CD4-positive, alpha-beta T cell treated with Interleukin-6 at 100 ng/mL for 8 hours (primary cell): ENCODE measurements at places on chromosomes 4 and X.

GRCh38 chr4:55177461-55177860 is 52.1 kb upstream of the KDR start:
- no peak for DNase-seq

GRCh38 chrX:56113785-56114436 is 118.2 kb upstream of the KLF8 start:
- no peak for DNase-seq

GRCh38 chrX:134025986-134026545 is 40.7 kb upstream of the GPC3 start:
- no peak for DNase-seq

DNA sequence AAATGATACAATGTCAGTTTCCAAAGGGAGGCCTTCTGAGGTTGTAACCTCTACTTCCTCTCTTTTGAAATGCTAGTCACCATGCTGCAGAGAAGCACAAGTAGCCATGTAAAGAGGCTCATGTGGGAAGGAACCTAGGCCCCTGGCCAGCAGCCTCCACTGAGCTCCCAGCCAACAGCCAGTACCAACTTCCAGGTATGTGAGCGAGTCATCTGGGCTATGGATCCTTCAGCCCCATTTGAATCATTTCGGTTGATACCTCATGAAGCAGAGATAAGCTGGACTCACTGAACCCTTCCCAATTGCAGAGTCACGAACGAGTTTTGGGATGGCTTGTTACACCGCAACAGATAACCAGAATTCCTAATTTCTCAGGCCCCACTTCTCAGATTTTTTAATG is 187.0 kb upstream of the LDB2 start:
- DNase-seq = no peak

DNA sequence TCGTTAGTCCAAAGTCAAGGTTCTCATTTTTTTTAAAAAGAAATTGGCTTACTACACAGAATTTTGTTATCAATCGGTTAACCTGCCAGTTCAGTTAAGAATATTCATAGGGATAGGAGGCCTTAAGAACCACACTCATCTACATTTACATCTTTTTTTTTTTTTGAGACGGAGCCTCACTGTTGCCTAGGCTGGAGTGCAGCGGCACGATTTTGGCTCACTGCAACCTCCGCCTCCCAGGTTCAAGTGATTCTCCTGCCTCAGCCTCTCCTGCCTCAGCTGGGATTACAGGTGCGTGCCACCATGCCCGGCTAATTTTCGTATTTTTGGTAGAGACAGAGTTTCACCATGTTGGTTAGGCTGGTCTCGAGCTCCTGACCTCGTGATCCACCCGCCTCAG is 33.7 kb downstream of the ABCE1 start:
- no peak for DNase-seq

GRCh38 chrX:114365065-114365834 is 218.6 kb upstream of the HTR2C start:
- no peak for DNase-seq

DNA sequence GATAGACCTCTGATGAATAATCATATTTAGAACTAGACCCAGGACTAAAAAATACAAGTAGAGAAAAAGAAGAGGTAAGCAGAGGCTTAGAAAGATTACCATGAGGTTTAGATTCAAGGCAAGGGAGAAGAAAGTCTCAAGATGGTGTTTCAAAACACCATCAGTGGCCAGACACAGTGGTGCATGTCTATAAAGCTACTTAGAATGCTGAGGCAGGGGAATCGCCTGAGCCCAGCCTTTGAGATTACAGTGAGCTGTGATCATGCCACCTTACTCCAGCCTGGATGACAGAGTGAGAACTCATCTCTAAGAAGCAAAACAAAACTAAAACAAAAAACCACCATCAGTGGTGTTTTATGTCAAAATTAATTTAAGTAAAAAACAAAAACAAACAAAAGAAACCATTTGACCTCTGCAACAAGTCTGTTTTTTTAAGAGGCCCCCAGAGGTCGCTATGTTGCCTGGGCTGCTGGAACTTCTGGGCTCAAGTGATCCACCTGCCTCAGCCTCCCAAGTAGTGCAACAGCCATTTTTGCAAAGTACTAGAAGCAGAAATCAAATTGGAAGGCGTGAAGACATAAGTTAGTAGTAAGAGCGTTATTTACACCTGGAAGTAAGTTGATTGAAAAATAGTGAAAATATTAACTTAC is 784.3 kb downstream of the ADGRL3 start:
- no peak for DNase-seq

DNA sequence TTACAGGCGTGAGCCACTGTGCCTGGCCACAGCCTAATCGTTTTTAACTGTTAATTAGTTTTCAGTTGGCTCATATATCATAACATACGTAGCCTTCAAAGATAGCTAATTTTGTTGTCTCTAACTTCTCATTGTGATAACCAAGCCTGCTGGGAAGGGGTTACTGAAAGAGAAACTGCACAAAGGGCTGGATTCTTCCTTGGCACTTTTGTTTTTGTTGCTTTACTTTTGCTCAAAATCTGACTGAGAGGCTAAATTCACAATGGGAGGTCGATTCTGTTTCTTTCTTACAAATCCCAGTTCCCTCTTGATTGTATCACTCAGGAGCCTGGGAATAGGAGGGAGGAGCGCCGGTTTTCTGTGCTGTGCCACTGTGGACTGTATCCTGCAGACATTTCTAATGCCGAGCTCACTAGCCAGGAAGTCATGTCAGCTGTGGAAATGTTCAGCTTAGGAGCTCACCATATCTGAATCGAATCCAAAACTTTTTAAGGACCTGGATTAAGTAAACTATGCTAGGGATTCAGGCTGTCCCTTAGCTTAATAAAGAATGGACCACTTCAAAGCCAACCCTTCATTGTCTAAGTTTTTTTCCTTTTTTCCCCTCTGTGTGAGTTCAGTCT is 120.5 kb upstream of the FAT1 start:
- DNase-seq = no peak

DNA sequence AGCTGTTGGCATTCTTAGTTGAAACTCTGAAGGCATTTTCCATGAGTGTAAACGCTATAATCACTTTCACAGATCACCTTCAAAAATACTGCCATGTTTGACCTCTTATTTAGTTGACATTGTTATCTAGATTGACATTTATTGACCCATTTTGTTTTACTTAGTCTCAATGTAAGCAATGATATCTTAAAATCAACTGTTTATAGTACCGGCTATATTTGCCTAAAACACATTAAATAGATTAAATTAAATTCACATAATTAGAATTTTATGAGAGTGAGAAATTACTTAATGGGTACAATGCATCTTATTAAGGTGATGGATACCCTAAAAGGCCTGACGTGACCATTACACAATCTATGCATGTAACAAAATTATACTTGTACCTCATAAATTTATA is 517.7 kb upstream of the FTHL17 start:
- no peak for DNase-seq

DNA sequence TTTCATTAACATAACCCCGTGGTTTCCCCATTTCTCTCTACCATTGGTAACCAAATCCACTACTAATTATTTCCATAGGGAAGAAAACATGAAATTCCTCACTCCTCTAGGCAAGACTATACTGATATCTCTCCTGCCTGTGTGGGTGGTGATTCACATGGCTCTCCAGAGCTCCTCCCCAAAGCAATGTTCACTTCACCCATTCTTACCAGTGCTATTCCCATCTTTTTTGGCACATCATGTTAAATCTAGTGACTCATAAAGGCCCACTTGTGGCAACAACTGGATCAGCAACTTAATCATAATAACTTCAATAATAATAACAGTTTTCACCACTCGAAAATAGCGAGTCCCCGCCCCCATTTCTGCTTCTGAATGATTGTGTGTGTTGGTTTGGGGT is 6.1 kb upstream of the HCCS start:
- no peak for DNase-seq
